ENCODE measurements at places on chromosomes 4 and X.

- DNase-seq: peak; percentile 75
Observed at GRCh38 chr4:78776079-78776728, at the start of gene BMP2K. Gene BMP2K, plus strand, starts transcription at chr4:78776350. Its CDS starts 194 bp downstream, at chr4:78776544.

GRCh38 chr4:82201805-82202641 is 171.8 kb downstream of the HNRNPD start:
- DNase-seq: peak; percentile 63

DNA sequence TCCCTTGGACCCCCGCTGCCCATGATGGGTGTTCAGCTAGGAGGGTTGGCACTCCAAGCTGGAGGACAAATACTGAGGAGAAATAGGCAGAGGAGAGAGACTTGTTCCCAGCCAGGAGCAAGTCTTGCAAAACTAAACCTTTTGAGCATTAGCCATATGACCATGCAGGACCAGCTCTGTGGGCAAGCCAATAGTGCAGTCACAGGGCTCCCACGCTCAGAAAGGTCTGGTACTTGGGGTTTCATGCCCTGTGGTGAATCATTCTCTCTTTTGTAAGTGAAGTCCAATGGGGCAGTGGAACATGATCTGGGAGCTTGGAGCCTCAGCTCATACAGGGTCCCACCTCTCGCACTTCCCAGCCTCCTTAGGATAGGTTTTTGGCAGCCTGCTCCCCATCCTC is 300.9 kb downstream of the BCOR start:
- no peak for DNase-seq

- DNase-seq: peak; percentile 25
Observed at GRCh38 chrX:111568354-111568753, 56.9 kb downstream of the SERTM2 start.

GRCh38 chr4:169573889-169574288 is 38.5 kb downstream of the NEK1 start:
- DNase-seq: no peak

Measured in fibroblast of pulmonary artery (primary cell).